Activated CD4-positive, CD25-positive, alpha-beta regulatory T cell treated with anti-CD3 and anti-CD28 coated beads, Interleukin-2, amount 50 U/mL, for 16 hours (primary cell): ENCODE measurements at places on chromosomes 4 and X.

DNA sequence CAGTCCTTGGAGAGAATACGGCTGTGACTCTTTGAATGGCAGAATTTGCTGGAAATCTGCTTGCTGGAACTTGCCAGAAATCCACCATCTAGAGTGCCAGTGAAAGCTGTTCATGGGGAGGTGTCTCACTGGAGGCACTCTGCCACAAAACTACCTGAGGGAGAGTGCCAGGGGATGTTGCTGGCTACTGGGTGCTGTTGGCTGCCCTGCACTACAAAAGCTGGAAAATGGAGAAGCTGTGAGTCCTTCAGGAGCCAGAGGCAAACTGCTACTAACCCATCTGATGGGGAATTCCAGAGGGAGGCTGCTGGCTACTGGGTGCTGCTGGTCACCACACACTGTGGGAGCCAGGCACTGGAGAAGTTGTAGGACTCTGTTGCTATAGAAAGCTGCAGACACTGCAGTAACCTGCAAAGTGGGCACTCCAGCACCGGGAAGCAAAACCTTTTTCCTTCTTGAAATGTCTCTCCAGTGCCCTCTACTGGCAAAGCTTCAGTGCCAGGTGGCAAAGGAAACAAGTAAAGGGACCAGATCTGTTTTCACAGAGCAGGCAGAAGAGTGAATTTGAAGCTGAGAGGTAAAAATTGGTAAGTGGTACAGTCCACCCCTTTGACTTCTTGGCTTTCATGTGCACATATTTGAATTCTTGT is 47.8 kb upstream of the HSD17B10 start:
- peak; percentile 11 for DNase-seq

DNA sequence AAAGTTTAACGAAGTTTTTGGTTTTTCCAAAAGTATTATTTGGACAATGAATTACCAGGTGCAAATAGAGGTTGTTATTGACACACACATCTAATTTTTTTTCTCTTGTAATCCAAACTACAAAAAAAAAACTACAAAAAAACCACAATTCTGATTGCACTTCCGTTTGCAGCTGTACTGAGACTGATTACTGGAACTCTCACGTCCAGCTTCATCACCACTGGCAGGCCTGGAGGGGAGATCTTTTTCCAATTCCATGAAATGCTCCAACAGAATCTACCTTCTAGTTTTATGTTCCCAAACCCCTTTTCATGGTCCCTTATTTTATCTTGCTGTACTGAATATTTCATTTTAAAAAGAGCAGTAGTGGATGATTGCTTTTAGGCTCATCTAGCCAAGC is 1118.3 kb downstream of the C4orf33 start:
- DNase-seq, result no peak

GRCh38 chr4:103011378-103012025 is 8.0 kb downstream of the SLC9B1 start:
- DNase-seq, result no peak

- no peak for DNase-seq
Measured at GRCh38 chr4:24533364-24533763, 51.0 kb downstream of the DHX15 start.

DNA sequence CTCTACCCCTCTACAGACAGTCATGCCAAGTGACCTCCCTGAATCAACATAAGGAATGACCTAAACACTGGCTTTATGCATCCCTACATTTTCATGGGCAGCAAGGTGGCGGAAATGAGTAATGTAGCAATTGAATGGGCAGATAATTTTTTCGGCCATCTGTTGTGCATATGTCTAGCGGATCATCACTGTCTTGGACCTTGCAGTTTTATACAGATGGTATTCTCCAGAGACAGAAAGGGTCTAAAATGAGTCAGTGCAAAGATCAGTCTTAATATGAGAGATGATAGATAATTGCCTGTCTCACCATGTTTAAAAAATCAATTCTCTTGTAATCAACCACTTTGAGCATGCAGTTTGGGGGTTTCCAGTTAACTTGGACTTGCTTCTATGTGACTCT is 177.3 kb upstream of the DKK2 start:
- no peak for DNase-seq

DNA sequence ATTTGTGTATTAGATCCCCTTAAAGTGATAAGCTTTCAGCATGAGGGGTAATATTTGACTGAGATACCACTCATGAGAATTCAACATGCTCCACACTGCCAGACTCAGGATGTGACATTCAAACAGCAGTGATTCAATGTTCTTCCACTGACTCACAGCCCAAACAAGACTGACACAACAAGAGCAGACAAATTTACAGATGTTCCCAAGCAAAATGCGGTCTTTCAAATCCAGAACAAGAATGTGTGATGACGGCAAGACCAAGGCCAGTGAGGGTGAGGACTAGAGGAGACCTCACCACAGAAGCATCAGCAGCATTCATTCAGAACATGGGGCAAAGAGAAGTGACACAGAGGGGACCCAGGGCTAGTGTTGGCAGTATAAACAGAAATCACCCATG is 99.3 kb upstream of the GRIA3 start:
- DNase-seq, result no peak

GRCh38 chr4:113878668-113879067 is 100.8 kb downstream of the ARSJ start:
- DNase-seq, result no peak

DNA sequence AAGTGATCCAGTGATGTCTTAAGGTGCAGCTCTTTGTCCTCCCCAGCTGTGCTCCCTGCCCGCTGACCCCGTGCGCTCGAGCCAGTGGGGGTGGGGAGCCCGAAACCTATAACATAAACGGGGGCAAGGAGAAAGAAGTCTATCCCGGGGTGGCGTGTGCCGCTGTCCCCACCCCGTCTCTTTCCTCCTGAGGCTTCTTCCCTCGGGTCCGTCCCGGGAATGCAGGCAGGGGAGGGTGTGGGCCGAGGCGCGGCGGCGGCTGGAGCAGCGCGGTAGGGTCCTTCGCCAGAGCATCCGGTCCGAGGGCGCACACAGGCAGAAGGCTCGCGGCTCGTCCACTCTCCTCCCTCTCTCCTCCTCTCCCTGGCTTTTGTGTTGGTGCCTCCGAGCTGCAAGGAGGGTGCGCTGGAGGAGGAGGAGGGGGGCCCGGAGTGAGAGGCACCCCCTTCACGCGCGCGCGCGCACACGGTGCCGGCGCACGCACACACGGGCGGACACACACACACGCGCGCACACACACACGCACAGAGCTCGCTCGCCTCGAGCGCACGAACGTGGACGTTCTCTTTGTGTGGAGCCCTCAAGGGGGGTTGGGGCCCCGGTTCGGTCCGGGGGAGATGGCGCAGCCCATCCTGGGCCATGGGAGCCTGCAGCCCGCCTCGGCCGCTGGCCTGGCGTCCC is at the start of gene RAB33A:
Gene RAB33A (plus strand): TSS at position 517 of the 681 bp plus-strand sequence. CDS start 101 bp downstream, at position 618.
- DNase-seq, result no peak

DNA sequence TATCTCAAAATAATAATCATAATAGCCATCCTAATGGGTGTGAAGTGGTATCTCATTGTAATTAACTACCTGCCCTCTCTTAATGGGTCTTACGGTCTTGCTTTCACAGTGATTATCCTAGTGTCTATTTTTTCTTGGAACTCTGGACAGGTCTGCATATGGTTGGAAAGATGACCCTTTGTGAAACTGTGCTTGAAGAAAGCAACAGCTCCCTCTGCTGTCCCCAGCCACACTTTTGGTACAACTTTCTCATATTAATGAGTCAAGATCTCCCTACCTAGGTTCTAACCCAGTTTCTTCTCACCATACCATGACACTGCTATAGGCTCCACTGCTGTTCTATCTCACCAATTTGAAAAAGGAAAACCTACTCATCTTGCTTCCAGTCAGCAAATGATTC is 2.4 kb downstream of the TFDP3 start:
- DNase-seq, result no peak

DNA sequence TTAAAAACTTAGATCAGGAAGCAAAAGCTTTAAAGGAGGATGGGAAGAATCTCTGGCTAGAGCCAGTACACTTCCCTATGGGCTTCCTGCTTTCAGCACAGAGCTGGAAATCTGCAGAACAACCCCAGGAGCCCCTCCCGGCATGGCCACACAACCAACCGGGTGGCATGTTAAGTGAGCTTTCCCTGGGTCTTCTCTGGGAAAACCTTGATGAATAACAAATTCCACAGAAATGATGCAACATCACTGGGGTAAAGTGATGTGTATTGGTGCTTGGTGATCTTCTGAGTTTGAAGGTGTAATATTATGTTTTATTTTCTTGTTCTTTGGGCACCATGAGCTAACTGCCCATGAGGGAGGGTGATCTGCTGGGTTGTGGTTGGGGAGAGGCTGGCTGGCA is 22.1 kb downstream of the NHS start:
- no peak for DNase-seq

DNA sequence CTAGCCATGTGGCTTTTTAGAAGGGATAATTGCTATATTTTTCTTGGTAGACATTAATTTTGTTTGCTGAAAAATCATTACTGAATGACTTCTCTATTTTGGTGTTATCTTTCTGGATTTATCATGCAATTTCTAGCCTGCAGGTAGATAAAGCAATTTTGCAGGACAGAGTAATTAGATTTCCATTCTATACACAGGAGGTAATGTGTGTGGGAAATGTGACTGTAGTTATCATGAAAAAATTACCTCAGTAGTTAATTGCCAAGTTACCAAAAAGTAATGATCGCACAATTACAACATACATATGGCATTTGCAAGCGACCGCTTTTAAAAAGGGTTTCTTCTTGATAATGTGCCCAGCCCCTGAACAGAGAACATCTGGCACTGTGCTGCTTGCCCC is 66.1 kb downstream of the KIT start:
- no peak for DNase-seq

- DNase-seq, result no peak
Measured at GRCh38 chrX:147680251-147680650, 231.5 kb upstream of the FMR1 start.

DNA sequence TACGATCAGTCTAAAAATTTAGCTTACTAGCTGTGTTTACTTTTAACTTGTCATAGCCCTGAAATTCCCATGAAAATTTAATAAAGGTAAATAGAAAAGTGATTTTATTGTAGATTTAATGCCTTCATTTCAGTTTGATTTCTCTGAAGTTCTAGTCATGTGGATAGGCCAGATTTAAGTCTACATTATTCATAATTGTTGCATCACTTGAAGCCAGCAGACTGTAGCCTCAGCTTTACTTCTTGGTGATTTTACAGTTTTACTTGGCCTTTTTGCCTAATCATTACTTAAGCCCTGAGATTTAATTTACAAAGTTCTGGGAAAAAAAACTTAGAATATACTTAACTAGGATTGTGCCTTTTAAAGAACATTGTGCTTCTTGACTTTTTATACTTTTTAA is 73.5 kb upstream of the FHDC1 start:
- no peak for DNase-seq

GRCh38 chrX:49792376-49792775 is 36.7 kb upstream of the PAGE4 start:
- no peak for DNase-seq

GRCh38 chr4:54499308-54500074 is 158.3 kb upstream of the KIT start:
- no peak for DNase-seq

DNA sequence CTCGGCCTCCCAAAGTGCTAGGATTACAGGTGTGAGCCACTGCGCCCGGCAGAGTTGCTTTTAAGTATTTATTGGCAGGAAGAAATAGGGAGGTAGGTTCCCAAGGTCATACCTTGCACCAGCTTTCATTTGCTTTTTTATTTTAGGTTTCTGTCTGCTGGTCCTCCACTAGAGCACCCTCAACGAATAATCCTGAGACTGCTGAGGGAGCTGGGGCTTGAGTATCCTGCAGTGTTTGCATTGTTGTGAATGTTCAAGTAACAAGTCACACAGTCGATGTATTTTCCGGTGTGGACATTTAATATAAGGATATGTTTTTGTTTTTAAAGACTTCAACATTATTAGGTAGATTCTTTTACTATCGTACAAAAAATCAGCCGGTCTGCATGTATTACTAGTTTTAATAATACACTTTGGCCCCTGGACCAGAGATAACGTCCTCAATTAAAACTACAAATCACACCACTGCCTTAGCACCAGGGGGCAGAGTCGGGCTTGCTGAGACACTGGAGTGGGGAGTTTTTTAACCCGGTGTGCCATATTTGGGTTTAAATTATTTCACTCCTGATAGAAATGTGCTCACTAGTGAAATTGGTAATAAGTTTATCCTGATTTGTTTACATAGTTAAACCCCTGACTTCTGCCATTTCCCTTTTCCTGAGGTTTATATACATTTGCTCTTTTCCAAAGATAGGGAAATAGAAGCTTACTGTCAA is 11.6 kb downstream of the SMIM20 start:
- DNase-seq, result no peak

DNA sequence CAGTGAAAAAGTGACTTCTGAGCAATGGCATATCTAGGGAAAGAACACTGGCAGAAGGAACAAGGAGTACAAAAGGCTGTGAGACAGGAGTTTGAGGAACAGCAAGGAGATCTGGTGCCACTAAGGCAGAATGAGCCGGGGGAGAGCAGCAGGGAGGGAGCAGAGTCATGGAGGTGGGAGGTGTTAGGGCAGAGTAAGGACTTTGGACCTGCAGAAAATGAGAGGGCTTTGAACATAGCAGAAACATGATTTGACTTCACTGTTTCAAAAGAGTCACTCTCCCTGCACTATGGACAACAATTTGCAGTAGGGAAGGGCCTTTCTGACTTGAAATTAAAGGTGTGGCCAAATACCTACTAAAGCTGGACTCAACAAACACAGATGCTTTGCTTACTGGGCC is 356.2 kb downstream of the ADGRL3 start:
- DNase-seq, result no peak

- no peak for DNase-seq
Measured at GRCh38 chrX:128883650-128884049, 639.6 kb downstream of the SMARCA1 start.

DNA sequence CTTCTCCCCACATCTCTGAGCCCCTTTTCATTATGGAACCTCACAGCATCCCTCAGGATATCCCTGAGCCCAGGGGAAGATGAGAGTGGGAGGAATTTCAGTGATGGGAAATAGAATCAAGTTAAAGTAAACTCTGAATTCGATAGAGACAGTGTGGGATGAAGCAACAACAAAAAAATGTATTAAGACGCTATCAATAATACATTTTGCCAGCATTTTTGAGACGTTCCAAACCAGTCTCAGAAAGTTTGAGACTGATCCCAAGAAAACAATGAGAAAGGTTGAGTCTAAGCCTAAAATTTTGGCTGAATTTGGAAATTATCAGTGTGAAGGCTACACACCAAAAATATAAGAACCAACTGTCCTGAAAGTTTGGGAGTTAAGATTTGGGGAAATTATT is 196.2 kb downstream of the CBR4 start:
- DNase-seq, result no peak

DNA sequence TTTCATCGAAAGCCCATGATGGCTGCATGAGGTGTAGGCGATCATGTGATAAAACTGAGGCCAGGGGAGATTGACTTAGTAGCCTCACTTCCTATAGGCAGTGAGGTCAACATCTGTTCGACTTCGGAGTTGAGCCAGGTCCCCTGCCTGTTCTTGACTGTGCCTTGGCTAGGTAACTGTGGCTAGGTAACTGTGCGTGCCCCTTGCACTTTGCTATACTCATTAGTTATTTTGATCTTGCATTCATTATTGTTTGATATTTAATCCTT is 55.0 kb downstream of the CLDN34 start:
- DNase-seq, result no peak

- DNase-seq, result no peak
Measured at GRCh38 chr4:8540991-8541390, 39.2 kb upstream of the GPR78 start.
